ENCODE measurements at places on chromosomes 12 and 14.

DNA sequence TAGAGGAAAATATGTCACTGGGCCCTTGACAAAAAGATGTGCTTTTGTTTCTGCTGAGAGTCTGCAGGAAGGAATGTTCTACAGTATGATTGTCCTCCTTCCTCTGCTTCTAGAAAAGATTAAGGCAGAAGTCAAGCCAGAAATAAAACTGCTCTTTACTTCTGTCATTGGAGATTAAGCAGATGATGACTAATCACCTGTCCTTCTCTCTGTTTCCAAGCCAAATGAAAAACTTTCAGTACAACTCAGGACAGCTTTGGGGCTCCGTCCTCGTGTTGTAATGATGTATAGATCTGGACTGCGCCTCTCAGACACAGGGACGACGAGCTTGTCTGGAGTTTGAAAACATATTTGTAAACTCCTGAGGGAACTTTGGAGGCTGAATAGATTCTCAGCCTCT lies 159.3 kb downstream of the DYRK2 start:
- no peak for DNase-seq

DNA sequence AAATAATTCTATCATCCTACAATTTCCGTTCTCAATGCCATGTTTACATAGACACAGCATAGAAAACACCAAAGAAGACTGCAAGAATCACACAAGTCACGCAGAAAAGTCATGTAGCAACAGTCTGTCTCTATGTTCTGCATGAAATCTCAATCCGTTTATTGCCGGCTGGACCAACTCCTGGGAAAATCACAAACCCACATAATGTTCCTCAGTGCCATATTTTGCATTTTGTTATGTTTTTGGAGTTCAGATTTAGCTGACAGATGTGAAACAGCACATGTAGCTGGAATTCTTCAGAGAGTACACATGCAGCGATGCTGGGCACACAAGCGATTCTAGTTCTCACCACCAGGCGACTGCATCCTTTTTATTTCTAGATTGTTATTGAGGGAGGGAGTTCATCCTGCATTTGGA lies 193.1 kb downstream of the APAF1 start:
- no peak for DNase-seq

DNA sequence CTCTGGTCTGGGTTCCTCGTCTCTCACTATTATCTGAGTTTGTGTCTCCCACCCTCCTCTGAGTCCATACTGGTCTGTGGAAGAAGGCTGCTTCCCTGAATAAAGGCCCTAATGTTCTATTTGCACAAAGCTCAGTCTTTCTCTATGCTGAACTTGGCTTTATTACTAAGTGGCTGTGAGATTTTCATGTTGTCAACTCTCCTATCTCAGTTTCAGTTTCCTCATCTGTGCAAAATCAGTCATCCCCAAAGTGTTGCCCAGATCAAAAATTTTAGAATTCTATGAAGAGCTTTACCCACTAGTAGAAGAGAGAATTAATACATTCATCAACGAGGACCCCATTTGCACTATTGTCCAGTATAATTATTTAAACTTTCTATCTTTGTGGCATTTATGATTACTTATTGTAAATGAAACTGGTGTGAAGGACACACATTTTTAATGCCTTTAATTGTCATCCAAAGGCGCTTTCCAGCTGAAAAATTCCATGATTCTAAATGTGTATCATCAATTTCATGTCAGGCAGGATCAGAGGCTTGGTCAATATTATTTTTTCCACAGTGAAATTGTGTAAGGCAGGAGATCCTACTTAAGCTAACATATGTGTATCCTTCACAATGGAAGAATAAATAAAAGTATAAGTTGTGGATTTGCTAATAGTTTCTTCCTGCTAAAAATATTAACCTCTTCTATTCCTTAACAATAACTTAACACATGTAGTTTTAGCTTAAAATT lies 79.1 kb upstream of the EEA1 start:
- no peak for DNase-seq

- no peak for DNase-seq
Measured at GRCh38 chr12:18250313-18250916, 10.9 kb upstream of the PIK3C2G start.

GRCh38 chr12:117643971-117644370 lies 282.5 kb upstream of the NOS1 start:
- no peak for DNase-seq

- DNase-seq = no peak
Measured at GRCh38 chr12:116675339-116676107, 62.3 kb downstream of the SPRING1 start.
